Suppressor macrophage treated with lipopolysaccharide for 1 hour (primary cell): ENCODE measurements at places on chromosomes 5 and 9.

- no peak for DNase-seq
Measured at GRCh38 chr5:146025114-146025680, 80.2 kb downstream of the PLAC8L1 start.

DNA sequence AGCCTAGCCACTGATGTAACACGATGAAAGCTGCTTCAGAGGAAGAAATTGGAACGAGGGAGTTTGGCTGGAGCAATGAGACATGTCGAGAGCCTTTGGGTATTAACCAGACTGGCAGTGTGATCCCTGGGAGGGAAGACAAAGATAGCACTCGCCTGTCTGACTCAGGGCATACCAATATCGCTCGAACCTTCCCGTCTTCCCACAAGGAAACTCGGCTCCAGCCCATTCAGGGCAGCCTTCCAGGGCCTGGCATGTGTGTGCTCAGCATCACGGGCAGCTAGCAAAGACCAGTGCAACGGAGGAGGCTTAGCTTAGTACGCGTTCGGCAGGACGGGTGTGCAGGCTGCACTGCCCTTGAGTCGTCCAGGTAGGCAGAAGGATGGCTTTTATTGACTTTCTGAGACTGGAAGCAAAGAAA, 356.9 kb upstream of the WWC1 start:
- no peak for DNase-seq

- DNase-seq: peak; percentile 27
Measured at GRCh38 chr9:94937214-94937903, 210.9 kb downstream of the AOPEP start.

DNA sequence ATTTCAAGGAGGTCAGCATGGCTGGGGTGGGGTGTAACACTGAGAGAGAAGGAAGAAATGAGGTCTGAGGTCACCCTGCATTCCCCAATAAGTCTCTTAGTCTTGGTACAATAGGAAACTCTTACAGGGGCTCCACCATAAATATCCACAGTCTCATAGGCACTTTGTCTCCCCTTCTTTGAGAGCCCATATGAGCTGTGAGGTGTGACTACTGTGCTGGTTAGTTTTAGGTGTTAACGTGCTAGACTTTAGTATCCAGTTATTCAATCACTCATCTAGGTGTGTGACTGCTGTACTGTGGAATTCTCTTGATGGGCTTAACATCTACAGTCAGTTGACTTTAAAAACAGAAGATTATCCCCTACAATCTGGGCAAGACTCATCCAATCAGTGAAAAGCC, 378.1 kb upstream of the RFX3 start:
- DNase-seq: no peak

- no peak for DNase-seq
Measured at GRCh38 chr5:162393534-162393933, 326.0 kb downstream of the GABRG2 start.

- DNase-seq: no peak
Measured at GRCh38 chr9:92426501-92427145, 2.4 kb upstream of the OMD start.

GRCh38 chr9:89739916-89740315, 135.1 kb downstream of the GADD45G start:
- no peak for DNase-seq

GRCh38 chr5:143041461-143041860, 271.3 kb downstream of the ARHGAP26 start:
- DNase-seq: no peak

DNA sequence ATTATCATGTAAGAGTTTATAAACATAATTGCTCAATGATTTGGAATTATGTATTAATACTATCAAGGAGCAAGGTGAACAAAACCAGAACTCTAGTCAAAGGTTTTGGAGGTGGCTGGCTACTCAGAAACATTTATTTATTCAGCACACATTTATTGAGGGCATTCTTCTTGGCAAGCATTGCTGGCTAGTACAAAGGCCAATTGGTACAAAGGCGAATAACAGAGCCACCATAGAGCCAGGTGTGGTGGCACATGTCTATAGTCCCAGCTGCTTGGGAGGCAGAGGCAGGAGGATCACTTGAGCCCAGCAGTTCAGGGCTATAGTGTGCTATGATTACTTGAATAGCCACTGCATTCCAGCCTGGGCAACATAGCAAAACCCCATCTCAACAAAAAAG, 242.1 kb downstream of the CWC27 start:
- no peak for DNase-seq

DNA sequence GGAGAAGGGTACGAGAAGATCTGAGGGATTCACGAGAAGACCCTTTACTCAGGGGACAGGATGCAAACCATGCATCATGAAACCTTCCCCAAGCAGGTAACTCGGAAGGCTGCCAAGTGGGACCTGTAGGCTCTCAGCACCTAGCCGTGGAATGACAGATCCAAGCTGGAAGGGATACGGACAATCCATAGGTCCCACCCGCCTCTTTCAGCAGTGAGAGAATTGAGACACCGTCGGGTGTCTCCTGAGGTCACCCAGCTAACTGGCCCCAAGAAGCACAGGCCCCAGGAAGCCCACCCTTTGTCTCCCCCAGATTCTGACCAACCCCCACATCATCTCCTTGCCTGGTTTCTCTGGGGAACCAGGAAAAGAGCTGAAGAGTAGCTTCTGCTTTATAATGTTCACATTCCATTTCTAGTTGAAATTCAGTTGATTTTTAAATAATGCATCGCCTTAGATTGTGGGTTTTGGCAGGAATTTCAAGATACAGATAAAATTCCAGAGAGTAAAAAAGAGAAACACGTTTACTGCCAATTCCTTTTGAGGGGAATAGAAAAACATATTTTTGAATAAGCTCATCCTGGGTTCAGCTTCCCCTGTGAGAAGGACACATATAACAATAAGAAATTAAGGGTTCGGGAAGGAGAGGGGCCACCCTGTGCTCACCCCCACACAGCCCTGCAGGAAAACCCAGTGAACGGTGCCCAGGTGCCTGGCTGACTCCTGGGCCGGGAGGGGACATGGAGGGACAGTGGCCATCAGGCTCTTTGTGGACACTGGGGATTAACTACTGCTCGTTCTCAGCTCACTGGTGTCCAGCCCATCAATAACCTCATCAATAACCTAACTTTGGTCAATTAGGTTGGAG, 51.1 kb downstream of the NSUN2 start:
- DNase-seq: no peak

GRCh38 chr9:15423231-15423985, 732 bp downstream of the SNAPC3 start:
- DNase-seq: peak; percentile 48

GRCh38 chr5:113524927-113525326, 11.4 kb downstream of the YTHDC2 start:
- DNase-seq: peak; percentile 62

DNA sequence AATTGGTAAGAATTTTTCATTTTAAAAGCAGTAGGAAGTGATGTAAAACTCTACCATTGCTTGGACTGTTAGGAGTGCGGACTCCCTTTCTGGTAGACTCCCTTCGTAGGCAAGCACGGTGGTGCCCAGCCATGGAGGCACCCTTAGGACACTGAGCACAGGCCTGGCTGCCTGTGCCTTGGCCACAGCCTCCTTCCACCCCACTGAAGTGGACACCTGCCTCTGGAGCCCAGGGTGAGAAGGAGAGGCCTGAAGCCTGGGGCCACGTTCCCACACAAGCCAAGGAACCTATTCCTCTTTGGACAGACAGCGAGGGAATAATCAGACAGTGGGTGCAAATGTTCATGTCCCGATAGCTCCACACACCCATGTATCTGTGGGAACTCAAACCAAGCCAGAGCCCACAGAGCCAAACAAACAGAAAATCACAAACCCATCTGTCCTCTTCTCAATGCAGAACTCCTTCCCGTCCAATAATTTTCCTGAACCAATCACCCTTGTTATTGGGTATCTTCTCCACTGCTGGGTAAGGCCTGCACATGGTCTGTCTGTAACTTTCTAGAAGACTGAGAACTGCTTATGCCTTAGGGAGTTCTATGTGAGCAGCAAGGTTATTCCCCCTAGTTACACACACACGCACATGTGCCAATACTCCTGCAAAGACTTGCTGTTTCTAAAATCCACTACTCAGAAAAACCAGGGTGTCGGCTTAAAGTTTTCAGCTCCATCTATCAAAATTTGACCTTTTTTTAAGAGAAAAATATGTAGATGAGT, 45.2 kb downstream of the UBE2QL1 start:
- DNase-seq: no peak
